Tibial nerve (tissue), 4 donors: ENCODE measurements at places on chromosomes 16 and 17. TPM values are rescaled to one million over a fixed set of nuclear protein-coding genes. Genes with fewer than 3 reads are reported as not detected.

The CHP2 gene
- total RNA-seq: 11.9 TPM

DNA sequence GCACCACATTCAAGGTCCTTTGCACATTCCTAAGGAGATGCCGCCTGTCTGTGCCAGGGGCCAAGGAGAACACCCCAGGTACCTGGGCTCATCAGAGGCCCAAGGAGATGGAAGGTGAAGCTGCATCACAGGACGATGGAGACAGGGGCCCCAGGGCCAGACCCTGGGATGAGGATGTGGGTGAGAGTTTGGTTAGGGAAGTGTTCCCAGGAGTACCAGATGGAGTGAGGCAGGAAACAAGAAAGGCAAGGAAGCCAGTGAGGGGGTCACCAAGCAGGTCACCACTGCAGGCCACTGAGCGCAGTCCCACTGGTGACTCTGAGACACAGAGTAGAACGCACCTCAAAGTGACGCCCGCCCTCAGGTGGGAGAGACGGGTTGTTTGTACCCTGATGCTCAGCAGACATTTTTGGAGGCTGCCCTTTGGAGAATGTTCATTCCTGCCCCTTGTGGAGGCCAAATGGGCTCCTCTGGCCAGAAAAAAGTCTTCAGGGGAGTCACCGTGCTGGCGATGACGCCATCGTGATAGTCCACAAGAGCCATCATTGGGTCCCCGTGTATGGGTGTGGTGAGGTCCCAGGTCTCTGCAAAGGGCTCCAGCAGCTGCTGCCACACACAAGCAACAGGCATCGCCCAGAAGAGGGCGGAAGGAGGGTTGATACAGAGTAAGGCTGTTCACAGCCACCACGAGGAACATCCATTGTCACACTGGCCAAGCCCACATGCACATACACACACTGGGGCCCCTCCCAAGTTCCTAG lies 57.5 kb downstream of the BEAN1 start:
- peaks cover 4% of the 10 kb centered on the region for H3K36me3 ChIP-seq
- no peak for DNase-seq
- H3K4me1 ChIP-seq: no peaks in the 10 kb centered on the region
- H3K4me3 ChIP-seq: no peak overlapping the region

- no peak overlapping the region for H3K4me3 ChIP-seq
- no peaks in the 10 kb centered on the region for H3K4me1 ChIP-seq
- no peaks in the 10 kb centered on the region for H3K27me3 ChIP-seq
- no peak overlapping the region for H3K27ac ChIP-seq
- no peak for DNase-seq
Observed at GRCh38 chr17:28449859-28450258, 23.6 kb upstream of the SLC13A2 start.

DNA sequence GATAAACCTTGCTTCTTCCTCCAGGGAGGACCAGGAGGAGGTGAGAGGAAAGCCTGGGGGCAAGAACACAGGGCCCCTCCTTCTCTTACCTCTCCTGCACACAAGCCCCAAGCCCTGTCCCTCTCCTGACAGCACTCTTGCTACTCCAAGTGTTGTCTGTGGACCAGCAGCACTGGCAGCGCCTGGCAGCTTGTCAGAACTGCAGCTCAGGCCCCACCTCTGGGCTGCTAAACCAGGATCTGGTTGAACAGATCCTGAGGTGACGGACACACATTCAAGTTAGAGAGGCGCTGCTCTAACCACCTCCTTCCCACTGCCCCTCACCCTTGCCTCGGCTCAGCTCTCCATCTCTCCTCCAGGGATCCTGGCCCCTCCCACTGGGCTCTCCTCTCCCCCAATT lies 56.5 kb downstream of the SRCIN1 start:
- H3K36me3 ChIP-seq: no peaks in the 10 kb centered on the region
- no peak overlapping the region for H3K27ac ChIP-seq
- H3K27me3 ChIP-seq: no peaks in the 10 kb centered on the region
- H3K4me3 ChIP-seq: no peak overlapping the region

DNA sequence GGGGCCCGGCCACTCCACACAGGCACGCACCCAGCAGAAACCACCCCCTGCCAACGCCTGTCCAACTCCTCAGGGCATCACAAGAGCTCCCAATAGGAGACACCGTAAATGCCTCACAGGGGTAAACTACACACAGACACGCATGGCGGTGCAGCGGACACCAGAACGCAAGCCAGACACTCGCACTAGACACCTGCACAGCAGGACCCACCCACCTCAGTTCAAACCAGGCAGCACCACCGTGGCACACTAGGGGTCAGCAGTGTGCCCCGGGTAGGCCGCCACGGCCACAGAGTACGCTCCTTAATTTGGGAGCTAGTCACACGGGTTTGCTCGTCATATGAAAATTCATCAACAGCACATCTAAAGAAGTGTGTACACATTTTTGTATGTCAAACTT lies 3.4 kb downstream of the SLC38A10 start:
- DNase-seq: peak; percentile 65
- H3K27ac ChIP-seq: no peak overlapping the region
- H3K27me3 ChIP-seq: no peaks in the 10 kb centered on the region
- H3K36me3 ChIP-seq: peaks cover 44% of the 10 kb centered on the region
- H3K4me1 ChIP-seq: no peaks in the 10 kb centered on the region
- H3K4me3 ChIP-seq: no peak overlapping the region

GRCh38 chr16:24568392-24568791 lies 29.0 kb downstream of the RBBP6 start:
- no peaks in the 10 kb centered on the region for H3K4me1 ChIP-seq
- no peaks in the 10 kb centered on the region for H3K27me3 ChIP-seq
- DNase-seq: no peak
- H3K4me3 ChIP-seq: no peak overlapping the region
- H3K27ac ChIP-seq: no peak overlapping the region

DNA sequence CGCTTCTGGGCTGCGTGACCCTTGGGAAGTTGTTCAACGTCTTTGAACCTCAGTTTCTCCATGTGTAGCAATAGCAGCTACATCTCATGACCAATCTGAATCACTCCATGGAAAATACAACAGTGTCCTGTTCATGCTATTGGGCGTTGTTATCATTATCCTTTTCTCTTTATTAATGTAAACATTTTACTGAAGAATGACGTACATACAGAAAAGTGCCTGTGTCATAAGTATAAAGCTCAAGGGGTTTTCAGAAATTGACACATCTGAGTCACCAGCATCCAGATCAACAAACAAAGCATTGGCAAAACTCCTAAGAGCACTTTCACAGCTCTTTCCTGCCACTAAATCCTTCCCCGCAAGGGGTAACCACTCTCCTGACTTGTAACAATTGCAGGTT lies 438.4 kb downstream of the XYLT1 start:
- no peak for DNase-seq
- H3K27me3 ChIP-seq: no peaks in the 10 kb centered on the region
- no peak overlapping the region for H3K4me3 ChIP-seq

GRCh38 chr16:35409503-35409902 lies 1950.1 kb downstream of the TP53TG3F start:
- H3K27me3 ChIP-seq: no peaks in the 10 kb centered on the region
- H3K4me1 ChIP-seq: no peaks in the 10 kb centered on the region
- no peak overlapping the region for H3K4me3 ChIP-seq
- DNase-seq: no peak
- H3K36me3 ChIP-seq: no peaks in the 10 kb centered on the region
